ENCODE measurements at places on chromosomes 5 and 9.
A peak's percentile ranks its signal among the peaks of the same experiment; 100 is the strongest.

- no peak for DNase-seq
Observed at GRCh38 chr5:15718421-15719179, 218.6 kb downstream of the FBXL7 start.

- no peak for DNase-seq
Observed at GRCh38 chr5:3590967-3591900, 4.4 kb upstream of the IRX1 start.

DNA sequence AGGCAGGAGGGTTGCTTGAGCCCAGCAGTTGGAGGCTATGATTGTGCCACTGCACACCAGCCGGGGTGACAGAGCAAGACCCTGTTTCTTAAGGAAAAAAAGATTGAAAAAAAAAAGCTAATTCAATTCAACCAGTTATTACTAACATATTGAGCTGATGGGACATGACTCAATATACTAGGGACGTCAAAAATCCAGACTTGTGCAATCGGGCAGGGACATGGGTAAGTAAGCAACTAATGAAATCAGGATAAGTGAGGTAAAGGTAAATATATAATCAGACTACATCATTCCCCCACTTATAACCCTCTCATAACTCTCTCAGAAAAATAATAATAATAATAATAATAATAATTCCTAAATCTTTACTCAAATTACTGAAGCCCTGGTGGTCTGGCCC lies 975 bp upstream of the HAVCR1 start:
- no peak for DNase-seq

- DNase-seq: peak; percentile 76
Observed at GRCh38 chr5:96752341-96753016, 55.3 kb downstream of the ERAP1 start.

- DNase-seq: no peak
Observed at GRCh38 chr9:104334549-104334948, 169.5 kb upstream of the OR13F1 start.

DNA sequence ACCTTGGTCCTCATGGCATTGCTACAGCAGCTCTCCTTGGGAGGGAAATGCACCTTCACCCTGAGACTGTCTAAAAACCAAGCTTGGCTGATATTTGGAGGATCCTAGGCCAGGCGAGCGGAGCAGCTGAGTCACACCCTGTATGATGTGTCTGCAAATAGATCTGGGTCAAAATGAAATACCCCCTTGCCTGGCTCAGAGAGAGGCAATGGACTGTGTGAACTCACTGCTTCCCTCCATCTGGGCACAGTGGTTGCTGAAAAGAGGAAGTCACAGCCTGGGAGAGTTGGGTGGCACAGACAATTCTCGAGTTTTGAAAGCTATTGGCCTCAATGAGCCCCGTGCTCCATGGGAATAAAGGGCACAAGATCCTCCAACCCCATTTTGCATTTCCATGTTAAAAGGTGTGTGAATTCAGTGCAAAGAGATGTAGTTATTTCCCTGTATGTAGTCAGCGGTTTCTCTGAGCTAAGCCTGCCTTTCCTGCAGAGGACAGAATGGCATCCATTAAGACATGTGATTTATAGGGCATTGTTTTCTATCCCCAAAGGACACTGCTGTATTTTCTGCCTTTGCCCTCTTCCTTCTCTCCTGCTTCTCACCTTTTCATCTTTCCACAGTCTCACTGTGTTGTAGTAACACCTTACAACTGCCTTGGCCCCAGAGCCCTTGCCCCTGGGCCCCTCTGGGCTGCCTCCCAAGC lies 177.2 kb downstream of the GADD45G start:
- DNase-seq: no peak

- peak; percentile 21 for DNase-seq
Observed at GRCh38 chr9:35859310-35859989, 10.8 kb downstream of the OR13J1 start.

- DNase-seq: no peak
Observed at GRCh38 chr9:108972186-108972585, 38.0 kb downstream of the ABITRAM start.

- DNase-seq: peak; percentile 51
Observed at GRCh38 chr5:124574521-124575436, 171.7 kb downstream of the ZNF608 start.

DNA sequence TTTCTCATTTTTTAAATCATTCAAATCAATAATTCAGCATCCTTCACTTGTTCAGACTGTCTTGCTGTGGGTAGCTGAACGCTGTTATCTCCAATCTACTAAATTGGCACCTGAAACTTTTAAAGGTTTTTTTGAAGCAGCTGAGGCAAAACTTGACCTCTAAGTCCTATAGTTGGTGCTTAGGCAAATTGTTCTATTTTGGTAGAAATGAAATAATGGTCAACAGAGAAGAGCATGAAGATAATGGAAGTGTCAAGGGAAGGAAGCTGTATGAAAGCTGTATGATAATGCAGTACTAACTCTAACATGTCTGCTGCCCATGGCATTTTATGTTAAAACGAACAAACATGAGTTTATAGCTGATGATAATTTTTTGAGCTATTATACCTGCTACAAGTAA lies 138.0 kb downstream of the GDNF start:
- DNase-seq: no peak

GRCh38 chr9:100064872-100065581 lies 33.8 kb downstream of the ERP44 start:
- no peak for DNase-seq

GRCh38 chr5:94191604-94192003 lies 426.8 kb downstream of the KIAA0825 start:
- DNase-seq: no peak

- no peak for DNase-seq
Observed at GRCh38 chr5:1686016-1686802, 113.4 kb downstream of the MRPL36 start.
